ENCODE measurements at places on chromosomes 3 and 15.

DNA sequence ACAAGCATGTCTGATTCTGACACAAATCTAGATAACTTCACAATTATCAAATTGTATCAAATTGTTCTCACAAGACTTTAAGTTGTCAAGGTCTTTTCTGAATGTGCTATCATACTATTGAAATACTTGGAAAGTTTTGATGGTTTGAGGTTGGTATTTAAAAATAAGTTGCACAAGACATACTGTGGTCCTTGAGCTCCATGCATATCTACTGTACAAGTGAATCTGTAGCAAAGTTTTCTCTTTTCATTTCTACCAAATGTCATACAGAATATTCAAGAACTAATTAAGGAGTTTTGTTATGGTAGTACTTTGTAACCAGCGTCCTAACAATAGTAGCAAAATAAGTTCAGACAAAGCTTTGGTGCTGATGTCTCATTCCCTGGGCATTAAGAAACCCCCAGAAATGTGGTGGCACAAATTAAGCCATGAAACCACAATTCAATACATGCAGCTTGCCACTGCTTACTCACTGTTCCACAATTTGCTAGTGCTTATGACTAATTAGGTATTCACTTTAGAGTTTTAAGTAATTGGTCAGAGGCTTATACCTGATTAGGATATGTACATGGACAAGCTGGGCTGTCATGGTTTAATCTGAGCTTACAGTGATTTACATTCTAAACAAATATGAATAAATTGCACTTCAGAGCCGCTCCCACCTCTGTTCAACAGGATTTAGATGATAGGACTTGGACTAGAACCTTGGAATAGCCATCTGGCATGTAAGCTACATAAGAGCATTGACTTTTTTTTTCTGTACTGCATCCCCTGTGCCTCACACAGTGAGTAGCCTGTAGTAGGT, 8.8 kb downstream of the TBC1D23 start:
- DNase-seq, result no peak

- no peak for DNase-seq
These were observed 32.4 kb upstream of the PLSCR2 start for GRCh38 chr3:146501752-146502151.

GRCh38 chr3:162302983-162303624, 806.5 kb downstream of the OTOL1 start:
- no peak for DNase-seq

DNA sequence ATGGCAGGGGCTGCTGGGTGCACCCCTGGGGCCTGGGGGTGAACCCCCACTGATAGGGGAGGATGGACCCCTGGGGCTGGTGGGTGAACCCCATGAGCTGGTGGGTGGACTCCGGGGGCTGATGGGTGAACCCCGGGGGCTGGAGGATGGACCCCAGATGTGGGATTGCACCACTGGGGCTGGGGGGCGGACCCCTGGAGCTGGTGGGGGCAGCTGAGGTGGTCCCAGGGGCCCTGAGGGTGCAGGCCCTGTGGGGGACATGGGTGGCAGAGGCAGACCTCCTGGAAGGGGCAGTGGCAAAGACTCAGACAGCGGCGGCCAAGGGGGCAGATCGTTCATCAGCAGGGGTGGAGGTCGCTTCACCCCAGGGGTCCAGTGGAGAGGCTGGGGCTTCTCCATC, 17.4 kb upstream of the TXNRD3 start:
- no peak for DNase-seq

- DNase-seq, result no peak
These were observed 8.6 kb downstream of the IGDCC3 start for GRCh38 chr15:65369212-65369547.

DNA sequence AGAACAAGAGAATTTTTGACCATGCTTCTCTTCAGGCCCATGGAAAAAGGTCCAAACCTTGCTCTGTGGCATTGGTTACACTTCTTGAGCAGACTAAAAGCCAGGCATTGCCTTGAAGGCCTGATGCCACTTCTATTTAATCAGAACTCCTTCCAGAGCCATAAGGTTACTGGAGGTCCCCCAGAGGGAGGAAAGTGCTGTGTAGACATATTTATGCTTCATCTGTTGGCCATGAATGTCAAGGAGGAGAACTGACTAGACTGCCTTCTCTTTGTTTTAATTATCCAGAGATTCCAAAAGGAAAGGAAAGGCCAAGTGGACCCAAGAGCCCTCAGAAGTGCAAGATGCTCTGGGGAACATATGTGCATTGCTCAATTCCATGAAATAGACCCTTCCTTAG, 292.6 kb upstream of the NR2E3 start:
- no peak for DNase-seq

- DNase-seq, result no peak
These were observed 36.8 kb upstream of the TRH start for GRCh38 chr3:129937717-129938116.

DNA sequence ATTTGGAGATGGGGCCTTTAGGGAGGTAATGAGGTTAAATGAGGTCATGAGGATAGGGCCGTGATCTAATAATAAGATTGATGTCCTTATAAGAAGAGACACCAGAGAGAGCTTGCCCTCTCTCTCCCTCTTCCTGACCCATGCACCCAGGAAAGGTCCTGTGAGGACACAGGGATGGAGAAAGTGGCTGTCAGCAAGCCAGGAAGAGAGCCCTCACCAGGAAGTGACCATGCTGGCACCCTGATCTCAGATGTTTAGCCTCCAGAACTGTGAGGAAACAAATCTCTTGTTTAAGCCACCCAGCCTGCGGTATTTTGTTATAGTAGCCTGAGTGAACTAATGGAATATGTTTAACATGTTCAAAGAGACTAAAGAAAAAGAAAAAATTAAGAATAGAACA, 15.3 kb upstream of the GNB5 start:
- DNase-seq, result no peak

GRCh38 chr15:34621675-34622074, 38.2 kb upstream of the GOLGA8B start:
- no peak for DNase-seq

GRCh38 chr3:42666022-42666421, 12.5 kb downstream of the ZBTB47 start:
- no peak for DNase-seq

- DNase-seq, result no peak
These were observed 232.9 kb upstream of the RGMA start for GRCh38 chr15:93321881-93322282.

GRCh38 chr15:50137330-50137761, 18.3 kb upstream of the ATP8B4 start:
- DNase-seq, result no peak

DNA sequence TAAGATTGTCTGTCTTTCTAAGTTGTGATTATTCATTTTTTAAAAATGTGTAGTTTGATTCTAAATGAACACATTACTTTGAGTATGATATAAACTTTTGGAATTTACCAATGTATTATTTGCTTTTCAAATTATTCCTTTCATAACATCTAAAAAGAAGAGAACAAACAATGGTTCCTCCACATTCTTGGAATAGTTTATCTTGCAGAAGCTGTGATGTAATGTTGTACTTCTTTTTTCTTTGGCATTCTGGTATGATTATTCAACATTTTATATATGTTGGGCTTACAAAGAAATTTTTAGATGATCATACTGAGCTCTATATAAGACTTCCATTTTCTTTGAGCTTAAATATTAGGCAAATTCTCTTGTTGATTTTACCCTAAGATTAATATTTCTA, 419.2 kb downstream of the DIPK2A start:
- no peak for DNase-seq

DNA sequence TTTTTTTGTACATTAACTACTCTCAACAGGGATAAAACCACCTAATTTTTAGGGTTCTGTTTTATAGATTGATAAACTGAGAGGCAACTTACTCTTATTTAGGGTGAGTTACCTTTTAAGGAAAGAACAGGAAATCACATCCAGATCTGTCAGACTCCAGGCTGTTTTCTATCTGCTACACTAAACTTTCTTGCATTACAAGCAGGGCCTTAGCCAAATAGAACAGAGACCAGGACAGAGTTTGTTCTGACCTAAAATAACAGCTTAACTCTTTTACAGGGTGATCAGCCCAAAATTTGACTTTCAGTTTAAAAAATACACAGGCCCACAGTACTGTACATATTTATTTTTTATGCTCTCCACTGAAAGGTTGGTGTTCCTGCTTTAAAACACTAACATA, 38.6 kb downstream of the SGO1 start:
- DNase-seq, result no peak

All from cortex of kidney (tissue), 1 donor.